ENCODE measurements at places on chromosomes 16 and 17.

GRCh38 chr17:76567634-76568432 lies 17.8 kb downstream of the ST6GALNAC2 start:
- DNase-seq, result no peak

DNA sequence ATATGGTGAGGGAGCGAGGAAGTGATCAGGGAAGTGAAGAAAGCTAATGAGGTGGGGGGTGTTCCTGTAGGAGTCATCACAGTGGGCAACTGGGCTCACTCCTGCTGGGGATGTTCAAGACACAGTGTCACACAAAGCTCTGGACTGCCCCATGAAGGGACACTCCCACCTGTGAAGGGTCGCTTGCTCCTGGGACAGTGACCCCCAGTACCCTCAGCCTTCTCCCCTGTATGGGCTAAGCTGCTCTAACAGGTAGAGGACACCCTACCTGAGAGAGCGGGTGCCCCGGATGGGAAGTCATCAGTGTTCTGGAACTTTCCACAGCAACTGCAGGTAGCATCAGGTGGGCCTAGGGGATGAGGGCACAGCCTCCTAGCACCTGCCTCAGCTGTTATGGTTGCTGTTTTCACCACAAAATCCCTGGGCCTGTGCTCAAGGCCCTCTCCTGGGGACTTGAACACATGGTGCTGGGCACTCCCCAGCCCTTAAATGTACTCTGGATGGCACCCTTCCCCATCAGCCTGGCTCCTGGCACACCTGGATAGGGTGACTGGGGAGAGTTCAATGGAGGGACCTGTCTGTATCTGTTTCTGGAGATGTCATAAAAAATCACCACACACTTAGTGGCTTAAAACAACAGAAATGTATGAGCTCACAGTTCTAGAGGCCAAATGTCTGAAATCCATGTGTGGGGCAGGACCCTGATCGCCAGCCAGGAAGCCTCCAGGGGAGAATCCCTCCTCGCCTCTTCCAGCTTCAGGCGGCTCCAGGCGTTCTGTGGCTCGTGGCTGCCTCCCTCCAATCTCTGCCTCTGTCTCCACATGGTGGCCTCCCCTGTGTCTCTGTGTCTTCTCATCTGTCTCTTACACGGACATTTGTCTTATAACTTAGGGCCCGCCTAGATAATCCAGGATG lies 104.0 kb upstream of the CDH5 start:
- DNase-seq, result no peak

GRCh38 chr16:17235147-17235815 lies 235.5 kb downstream of the XYLT1 start:
- no peak for DNase-seq

DNA sequence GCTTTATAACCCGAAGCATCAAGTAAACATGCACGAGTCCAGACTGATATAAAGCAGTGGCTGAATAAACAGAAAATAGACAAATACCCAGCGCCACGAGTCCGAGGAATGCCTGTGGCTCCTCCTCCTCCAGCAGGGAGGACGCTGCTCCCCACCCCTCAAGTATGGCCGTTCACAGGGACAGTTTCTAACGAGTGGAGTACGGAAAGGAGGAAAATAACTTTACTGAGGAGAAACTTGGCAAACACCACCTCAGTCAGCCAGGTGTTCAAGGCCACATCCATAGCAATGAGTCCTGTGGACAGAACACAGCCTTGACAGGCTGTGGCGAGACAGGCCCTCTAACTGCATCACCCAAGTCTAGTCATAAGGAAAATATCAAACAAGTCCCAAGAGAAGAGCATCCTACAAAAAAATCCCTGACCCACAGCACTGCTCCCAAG lies 9.2 kb downstream of the ZDHHC7 start:
- DNase-seq, result no peak

- DNase-seq, result no peak
Observed at GRCh38 chr17:557371-557770, 157.3 kb downstream of the VPS53 start.

DNA sequence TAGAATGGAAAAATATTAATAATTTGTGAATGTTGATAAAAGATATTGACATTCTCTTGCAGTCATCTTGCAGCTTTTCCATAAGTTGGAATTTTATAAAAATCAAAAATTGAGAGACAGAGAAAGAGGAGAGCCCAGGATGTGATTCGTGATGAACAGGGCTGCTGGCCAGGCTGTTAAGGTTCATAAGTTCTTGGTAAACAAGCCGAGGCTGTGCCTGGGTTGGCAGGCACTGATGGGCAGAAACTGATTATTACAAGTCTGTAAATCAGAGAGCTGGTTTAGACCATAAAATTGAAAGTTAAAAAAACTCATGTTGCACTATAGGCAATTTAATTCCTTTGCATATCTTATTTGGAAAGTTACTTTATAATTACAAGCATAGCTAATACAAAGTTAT lies 533.7 kb downstream of the HAPSTR1 start:
- no peak for DNase-seq

DNA sequence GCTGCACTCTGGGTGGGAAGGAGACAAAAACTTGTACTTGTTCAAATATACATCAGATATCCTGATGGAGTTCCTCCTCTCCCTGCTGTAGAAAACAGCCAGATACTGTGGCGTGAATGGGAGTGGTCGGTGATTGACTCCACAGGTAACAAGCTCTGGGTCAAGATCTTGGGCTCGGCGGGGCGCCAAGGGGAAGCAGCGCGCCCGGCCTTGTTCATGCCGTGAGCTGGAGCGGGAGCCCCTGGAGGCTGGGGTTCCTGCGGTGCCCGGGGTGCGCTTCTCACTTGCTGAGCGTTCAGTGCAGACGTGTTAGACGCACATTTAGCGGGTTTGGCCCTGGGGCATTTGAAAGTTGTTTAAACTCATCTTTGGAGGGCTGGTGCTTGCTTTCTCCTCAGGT lies 44.4 kb downstream of the BANP start:
- no peak for DNase-seq

DNA sequence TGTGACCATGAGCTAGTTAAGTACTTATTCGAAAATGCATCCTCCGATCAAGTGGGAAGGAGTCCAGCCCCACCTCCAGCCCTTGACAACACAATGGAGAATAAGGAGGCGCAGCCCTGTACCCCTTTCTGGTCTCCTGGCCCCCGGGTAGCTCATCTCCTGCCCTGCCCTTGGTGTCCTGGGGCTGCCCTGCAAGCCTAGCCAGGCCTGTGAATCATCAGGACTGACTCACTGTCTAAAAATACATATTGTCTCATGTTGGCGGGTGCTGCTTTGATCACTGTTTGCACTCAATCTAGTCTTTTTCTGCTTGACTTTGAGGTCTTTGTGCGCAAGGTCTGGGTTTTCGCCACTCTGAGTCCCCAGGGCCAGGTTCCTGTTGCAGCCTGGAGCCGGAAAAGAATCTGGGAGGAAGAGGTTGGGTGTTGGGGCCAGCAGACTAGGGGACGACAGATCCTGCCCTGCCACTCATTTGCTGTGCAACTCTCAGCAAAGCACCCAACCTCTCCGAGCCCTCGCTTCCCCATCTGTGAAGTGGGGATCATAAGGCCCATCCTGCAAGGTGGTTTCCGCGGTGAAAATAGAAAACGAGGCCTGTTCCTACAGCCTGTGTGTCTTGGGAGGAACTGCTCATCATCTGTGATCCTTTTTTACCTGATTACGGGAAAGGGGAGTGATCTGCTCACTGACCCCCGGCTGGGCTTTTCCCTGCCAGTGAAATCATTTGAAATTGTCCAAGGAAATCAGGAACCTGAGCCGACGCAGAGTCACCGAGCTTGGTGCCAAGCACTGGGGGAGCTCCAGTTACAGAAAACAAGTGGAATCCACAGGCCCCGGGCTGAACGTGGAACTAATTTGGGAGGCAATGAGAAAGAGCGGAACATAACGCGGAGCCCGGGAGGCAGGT lies 230.4 kb downstream of the PARN start:
- DNase-seq, result peak; percentile 8

DNA sequence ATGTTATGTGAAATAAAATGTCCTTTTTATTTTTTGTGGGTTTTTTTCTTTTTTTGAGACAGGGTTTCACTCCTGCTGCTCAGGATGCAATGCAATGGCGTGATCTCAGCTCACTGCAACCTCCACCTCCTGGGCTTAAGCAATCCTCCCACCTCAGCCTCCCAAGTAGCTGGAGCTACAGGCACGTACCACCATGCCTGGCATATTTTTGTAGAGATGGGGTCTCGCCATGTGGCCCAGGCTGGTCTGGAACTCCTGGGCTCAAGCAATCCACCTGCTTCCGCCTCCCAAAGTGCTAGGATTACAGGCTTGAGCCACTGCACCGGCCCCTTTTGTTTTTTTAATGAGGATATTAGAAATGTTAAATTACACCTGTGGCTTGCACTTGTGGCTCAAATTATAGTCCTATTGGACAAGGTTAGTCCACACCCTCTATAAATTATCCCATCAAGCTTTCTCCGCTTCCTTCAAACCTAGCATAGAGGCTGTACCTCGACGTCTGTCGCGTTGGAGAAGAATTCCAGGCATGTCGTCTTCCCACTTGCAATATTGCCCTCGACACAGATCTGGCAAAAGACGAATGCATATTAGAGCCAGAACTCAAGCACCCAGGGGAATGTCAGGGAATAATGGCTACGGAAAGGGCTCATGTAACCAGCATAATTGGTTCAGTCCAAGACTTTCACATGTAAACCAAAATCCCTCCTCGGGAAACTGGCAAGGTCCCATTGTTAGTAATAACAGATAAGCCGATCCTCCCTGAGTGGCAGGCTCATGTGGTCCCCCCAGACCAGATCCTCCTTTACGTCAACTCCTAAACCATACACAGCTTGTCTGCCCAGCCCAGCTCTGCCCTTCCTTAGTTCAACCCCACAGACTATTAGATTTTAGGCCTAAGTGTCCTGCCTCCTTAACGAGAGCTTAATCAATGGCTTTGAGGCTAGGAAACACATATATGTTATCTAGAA lies 8.2 kb downstream of the TK2 start:
- DNase-seq, result no peak

GRCh38 chr17:6140728-6141330 lies 70.7 kb downstream of the WSCD1 start:
- no peak for DNase-seq

DNA sequence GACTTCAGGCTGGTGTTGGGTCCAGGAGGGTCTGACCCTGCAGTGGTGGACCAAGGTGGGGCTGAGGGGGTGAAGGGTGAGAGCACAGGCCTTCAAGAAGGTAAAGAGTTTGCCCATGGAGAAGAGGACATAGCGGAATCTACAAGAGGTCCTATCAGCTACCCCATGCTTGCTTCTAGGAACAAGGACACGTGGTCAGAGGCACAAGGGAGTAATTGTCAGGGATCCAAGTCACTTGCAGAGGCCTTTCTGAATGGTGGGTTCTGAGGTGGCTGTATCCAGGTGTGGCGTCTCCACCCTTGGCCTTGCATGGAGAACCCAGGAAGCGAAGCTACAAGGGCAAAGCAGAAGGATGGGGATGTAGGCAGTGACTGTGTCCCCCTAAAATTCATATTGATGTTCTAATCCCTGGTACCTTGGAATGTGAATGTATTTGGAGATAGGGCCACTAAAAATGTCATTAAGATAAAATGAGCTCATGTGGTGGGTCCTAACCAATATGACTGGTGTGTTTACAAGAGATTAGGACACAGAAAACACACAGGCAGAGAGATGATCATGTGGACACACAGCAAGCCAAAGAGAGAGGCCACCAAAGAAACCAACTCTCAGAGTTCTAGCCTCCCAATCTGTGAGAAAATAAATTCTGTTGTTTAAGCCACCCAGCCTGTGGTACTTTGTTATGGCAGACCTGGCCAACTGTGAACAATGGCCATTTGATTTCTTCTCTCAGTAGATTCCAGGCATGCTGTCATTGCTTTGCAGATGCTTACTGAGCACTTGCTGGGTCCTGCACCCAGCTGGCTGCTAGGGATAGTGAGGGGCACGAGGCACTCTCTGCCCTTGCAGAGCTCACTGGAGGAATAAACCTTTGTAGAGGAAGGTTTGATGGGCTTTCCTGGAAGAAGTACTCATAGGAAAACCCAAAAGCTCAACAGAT lies 75.8 kb downstream of the UTP18 start:
- peak; percentile 71 for DNase-seq

DNA sequence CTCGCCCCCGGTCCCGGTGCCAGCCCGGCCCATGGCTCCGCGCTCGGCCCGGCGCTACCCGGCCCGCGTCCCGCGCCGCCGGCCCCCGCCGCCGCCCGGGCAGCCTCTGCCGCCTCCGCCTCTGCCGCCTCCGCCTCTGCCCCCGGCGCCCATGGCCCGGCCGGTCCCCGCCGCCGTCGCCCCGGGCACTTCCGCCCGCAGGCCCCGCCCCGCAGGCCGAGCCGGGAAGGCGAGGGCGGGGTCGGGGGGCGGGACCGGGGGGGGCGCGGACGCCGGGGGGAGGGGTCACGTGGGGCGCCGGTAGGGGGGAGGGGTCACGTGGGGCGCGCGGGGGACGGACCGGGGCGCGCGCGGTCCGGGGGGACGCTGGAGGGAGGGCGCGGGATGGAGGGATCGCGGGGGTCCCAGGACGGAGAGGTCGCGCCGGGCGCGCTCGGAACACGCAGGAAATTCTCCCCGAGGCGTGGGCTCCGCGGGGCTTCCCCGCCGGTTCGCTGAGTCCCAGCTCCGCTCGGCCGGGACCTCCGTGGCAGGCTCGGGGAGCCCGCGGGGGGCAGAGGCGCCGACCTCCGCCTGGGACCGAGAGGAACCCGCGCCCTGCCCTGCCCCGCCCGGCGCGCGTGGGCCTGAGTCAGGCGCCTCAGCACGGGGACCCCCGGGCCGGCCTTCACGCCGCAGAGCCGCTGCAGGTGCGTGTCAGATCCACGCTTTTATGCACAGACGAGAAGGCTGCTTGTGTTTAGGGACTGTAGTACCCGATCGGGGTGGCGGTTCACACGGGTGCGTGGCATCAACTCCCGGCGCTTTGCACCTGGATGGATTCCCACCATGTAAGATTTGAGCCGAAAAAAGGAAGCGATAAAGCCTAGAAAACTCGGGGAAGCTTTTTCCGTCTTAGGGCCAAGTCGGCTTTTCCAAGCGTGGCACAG lies at the start of gene PGAP6:
Gene PGAP6, minus strand, starts transcription at position 190 of the 929 bp plus-strand sequence. Its CDS starts 157 bp downstream, at position 33.
- peak; percentile 73 for DNase-seq

Measured in putamen (tissue), 1 donor.